ENCODE measurements at places on chromosomes 5 and 9.

DNA sequence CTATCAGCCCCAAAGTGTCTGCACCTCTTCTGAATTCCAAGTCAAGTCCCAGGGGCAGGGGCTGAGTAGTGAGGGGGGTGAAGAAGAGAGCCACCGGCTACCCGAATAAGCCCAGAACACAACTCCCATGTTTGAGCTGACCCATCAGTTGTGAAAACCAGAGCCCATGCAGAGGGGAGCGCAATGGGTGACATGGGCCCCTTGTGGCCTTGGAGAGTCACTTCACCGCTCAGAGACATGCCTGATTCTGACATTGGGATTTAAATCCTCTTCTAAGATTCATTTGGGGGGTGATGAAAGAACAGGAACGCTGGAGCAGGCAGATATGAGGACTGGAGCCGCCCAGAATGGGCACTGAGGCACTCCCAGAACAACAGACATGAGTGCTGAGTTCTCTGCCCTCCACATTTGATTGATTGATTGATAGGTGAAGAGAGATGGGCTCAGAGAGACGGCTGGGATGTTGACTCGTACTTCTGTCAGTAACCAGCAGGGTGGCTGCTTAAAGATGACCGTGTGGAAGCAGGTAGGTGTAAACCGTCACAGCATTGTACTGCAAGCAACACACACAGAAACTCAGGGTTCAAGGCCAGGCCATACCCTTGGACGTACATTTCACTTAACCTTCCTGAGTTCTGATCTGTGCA lies 74.3 kb downstream of the GPR21 start:
- DNase-seq = peak; percentile 11

- DNase-seq = peak; percentile 29
These were observed 6.2 kb upstream of the TNFSF8 start for GRCh38 chr9:114936581-114936980.

DNA sequence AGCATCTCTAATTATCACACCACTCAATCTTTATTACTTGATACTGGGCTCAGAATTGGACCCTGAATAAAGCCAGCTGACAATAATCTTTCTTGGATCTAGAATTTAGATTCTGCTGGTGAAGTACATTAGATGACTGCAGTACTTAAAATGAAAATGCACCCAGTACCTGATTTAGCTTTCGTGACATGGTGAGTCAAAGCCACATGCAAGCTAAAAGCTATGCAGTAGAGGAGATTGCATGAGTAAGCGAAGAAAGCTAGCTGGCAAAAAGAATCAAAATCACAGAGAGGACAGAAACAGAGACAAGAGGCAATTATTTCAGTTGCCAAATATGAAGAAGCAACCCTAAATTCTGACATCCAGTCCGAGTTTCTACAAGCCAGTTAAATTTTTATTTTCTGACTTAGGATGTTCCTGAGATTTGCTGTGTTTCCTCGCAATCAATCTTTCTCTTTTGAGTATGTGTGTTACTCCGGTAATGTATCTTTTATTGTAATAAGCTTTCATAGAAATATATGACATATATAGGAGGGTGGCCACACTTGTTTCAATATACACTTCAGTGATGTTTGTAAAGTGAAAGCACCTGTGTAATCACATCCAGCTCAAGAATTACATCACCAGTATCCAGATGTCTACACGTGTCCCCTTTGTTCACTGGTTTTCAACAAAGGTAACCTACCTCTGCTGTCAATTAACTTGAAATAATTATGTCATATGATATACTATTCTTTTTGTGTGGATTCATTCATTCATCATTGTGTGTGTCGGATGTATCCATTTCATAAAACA lies 101.7 kb downstream of the CDH18 start:
- no peak for DNase-seq

GRCh38 chr9:134835448-134835847 lies 45.2 kb upstream of the FCN2 start:
- DNase-seq = no peak

- no peak for DNase-seq
These were observed 183.2 kb upstream of the TUSC1 start for GRCh38 chr9:25861421-25861820.

DNA sequence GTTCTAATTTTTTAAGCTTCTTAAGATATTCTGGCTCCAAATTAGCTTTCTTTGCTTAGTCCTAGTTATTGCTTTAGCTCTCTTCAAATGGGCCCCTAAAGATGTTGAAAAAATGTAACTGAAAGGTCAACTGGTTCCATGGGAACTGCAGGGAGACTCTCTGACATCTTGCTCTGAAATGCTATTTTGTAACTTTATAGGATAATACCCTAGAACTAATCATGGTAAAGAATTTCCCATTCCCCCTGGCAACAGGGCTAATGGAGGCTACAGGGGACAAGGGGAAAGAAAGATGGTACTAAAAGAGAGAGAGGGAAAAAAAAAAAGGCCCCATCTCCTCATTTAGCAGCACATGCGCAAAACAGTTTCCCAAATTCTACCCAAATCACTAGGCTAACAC lies 39.4 kb downstream of the SIL1 start:
- DNase-seq = no peak

GRCh38 chr5:172473427-172473826 lies 19.1 kb upstream of the SH3PXD2B start:
- no peak for DNase-seq

- DNase-seq = no peak
These were observed 25.4 kb downstream of the OGN start for GRCh38 chr9:92378865-92379560.

GRCh38 chr9:96177005-96177718 lies 124.8 kb downstream of the HSD17B3 start:
- DNase-seq = no peak

GRCh38 chr5:155222393-155222792 lies 208.8 kb downstream of the KIF4B start:
- DNase-seq = no peak

GRCh38 chr9:116464987-116465571 lies 222.0 kb upstream of the TRIM32 start:
- peak; percentile 96 for DNase-seq

DNA sequence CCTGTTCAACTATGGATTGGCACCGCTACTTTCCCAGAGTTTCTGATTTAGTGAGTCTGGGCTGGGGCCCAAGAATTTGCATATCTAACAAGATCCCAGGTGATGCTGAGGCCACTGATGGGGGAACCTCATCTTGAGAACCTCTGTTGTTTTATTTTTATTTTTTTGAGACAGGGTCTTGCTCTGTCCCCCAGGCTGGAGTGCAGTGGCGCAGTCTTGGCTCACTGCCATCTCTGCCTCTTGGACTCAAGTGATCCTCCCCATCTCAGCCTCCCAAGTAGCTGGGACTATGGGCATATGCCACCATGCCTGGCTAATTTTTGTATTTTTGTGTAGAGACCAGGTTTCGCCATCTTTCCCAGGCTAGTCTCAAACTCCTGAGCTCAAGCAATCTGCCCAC lies 35.7 kb downstream of the LMX1B start:
- DNase-seq = no peak

- DNase-seq = no peak
These were observed 11.9 kb upstream of the C1QTNF2 start for GRCh38 chr5:160382346-160382745.

DNA sequence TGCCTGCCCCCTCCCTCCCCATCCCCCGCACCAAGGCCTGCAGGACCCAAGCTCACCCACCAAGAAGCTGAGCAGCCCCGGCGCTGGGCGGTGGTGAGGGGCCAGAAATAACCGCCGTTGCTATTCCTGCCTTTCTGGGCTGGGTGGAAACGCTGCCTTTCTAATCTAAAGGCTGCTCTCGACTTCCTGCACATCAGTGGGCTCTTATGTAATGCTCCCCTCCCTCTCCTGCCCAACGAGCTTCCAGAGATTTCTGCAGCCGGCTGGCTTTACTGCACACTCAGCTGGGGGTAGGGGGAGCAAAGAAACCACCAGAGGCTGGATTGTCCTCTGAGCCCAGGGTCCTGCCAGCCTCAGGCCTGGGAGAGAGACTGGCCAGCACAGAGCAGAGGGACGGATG lies 6.9 kb upstream of the EGR1 start:
- DNase-seq = peak; percentile 44

GRCh38 chr9:34555002-34555348 lies 32.2 kb upstream of the ENHO start:
- no peak for DNase-seq

- DNase-seq = peak; percentile 32
These were observed 1571.3 kb downstream of the MAT2B start for GRCh38 chr5:165076686-165077085.

- DNase-seq = peak; percentile 84
These were observed 277.8 kb downstream of the RAB3C start for GRCh38 chr5:58860680-58861079.

- DNase-seq = peak; percentile 28
These were observed 920 bp downstream of the LPCAT1 start for GRCh38 chr5:1522601-1523479.
